ENCODE measurements at places on chromosomes 13 and 19.
A peak's percentile ranks its signal among the peaks of the same experiment; 100 is the strongest.

DNA sequence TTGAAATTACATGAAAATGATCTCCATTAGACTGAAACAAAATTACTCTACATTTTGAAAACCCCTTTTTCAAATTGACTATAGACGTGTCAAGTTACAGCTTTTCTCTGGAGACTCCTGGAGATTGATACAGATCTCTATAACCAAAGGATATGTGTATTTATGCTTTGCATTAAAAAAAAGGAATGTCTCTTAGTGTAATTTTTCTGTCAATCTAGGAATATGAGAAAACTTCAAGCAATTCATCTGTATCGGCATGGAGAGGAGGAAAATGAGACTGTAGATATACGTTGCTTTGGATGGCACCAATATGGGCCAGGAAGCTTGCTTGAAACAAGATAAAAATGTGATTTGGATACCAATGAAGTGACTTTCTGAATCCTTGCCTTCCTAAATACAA, 286.6 kb downstream of the PCDH9 start:
- no peak for DNase-seq

DNA sequence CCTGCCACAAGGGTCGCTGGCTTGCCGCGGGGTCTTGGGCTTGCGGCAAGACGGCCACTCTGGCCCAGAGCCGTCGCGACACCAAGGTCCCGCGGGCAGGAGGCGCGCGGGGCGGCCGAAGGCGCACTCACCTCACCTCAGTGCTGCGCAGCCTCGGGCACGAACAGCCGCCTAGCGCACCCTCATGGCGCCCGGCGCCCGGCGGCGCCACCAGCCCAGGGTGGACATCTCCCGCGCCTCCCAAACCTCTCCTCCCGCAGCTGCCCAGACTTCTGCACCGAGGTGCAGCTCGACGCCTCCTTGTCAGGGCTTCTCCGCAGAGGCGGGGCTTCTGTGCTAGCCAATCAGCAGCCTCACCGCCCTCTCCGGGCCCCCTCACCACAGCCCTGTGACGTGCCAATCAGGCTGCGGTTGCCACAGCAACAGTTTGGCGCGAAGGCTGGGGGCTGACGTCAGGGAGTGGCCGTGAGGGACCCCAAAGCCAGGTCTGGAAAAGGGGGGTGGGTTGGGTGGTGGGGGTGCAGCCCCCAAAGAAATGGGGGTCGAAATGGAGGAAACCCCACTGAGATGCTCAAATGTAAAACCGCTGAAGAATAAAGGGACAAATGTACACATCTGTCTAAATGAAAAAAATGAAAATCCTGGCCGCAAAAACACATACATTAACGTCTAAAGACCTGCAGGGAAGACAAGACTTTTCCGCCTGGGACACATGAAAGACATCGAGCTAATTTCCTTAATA, at the start of the genes PEG3 and ZIM2:
Gene PEG3 (minus strand): TSS at position 276 of the 742 bp plus-strand sequence. CDS start 16,071 bp downstream, outside the sequence.
Gene ZIM2 (minus strand): TSS at position 276 of the 742 bp plus-strand sequence. CDS start 16,449 bp downstream, outside the sequence.
- no peak for DNase-seq

DNA sequence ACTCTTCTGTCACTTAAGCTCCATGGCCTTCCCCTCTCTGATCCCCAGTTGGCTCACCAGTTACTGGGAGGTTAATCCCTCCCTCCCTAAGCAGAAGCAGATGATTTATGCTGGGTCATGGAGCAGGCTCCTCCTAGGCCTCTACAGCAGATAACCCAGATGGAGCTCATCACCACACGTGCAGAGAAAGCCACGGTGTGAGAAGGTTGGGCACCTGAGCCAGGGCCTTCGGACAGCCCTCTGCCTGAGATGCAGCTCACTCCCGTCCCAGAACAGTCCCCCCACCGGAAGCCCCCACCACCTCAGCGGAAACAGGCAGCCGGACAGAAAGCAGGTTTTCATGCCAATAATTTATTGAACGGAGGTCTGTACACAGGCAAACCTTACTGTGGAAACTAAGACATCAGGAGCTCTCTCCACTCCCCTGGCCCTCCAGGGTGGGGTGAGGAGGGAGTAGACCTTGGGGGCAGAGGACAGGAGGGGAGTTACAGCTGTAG, 9.8 kb downstream of the ZNF526 start:
- no peak for DNase-seq

DNA sequence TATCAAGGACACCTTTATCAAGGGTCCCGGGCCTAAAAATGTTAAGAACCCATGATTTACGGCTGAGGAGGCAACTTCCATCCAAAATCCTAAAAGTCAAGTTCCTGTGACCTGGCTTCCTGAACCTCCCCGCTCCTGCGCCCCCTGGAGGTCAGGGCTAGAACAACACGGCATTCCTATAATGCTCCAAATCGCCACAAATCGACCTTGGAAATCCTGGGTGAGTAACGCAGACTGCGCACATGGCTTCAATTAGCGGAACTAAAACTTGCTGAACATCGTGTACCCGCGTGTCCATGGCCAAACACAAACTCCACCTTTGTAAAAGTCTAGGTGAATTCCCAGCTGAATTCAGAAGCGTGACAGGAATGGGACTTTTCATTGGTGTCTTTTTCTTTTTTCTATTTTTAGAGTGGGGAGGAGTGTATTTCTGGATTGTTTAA, 4.3 kb upstream of the C5AR1 start:
- peak; percentile 77 for DNase-seq

DNA sequence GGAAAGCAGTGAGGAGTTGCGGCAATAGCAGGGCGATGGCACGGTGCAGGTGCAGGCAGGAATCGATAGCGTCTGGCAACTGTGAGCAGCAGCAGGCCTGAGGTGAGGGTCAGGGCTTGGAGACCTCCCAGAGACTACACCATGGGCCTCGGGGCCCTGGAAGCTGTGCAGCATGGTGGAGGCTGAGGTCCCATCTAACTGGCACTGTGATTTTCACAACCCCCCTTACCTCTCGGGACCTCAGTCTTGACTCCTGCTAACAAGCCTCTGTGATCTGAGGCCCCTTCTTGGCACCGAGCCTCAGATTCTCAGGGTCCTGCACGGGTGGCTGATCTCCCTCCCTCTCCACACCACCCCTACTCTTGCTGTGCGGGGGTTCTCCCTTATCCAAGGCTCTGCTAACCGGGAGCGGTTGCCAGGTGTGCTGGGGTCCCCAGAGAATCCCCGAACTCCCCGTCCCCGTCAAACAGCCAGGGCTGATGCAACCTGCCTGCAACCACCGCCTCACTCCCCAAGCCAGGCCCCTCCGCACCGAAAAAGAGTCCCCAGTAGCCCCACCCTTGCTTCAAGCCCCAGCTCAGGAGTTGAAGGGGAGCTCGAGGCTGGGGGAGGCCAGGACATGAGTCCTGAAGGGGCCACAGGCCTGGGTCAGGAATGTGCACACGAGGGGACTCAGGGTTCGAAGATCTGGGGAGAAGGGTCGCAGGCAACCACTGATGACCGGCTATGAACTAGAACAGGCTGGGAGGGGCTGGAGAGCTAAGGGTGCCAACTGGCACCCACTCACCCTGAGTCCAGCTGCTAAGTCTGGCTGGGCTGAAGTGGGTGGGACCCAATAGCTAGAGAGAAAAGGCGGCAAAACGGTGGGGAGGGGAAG, 4.8 kb upstream of the ATF5 start:
- no peak for DNase-seq

DNA sequence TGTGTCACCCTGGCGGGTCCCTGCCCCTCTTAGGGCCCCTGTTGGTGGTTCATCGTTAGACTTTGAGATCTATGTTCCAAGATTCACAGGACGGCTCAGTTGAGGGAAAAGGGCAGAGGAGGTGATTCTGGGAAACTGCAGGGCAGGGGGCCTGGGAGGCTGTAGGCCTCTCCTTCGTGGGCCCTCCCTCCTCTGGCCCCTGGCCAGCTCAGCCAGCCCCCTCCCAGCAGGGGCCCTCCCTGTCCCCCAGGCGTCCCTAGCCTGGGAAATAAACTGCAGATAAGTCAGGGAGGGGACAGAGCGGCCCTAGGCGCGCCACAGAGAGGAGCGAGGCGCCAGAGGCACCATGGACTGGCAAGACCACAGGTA, 6.5 kb downstream of the HIF3A start:
- no peak for DNase-seq

- DNase-seq, result no peak
Observed at GRCh38 chr13:73578251-73578875, 519.6 kb downstream of the KLF5 start.

DNA sequence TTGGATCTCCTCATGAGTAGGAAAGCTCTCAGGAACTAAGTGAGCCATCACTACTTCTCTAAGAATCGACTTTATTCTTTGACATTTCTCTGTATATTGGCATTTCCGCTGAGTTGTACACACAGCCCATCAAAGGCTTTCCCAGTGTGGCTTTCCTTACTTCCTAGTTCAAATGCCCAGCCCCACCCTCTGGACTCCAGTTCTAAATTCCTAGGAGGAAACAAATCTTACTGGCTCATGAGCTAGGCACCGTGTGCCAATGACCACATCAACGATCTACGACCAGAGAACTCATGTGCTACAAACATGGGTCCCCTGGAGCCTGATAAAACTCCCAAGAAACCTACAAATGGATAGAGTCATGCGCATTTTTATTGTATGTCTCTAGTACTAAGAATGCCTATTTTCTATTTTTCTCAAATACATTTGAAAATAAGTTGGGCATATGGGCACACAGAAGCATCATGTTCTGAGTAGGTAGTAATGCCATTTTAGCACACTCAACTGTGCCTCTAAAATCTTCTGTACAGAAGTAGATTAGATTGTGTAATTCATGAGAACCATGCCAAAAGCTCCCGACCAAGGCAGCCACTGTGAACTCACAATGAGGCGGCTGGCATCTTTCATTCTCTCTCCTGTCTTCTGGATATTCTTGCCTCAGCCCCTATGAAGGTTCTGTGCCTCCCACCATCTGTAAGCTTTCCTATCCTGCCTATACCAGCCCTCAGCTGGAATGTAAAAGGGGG, 10.5 kb upstream of the RAP2A start:
- DNase-seq, result no peak

DNA sequence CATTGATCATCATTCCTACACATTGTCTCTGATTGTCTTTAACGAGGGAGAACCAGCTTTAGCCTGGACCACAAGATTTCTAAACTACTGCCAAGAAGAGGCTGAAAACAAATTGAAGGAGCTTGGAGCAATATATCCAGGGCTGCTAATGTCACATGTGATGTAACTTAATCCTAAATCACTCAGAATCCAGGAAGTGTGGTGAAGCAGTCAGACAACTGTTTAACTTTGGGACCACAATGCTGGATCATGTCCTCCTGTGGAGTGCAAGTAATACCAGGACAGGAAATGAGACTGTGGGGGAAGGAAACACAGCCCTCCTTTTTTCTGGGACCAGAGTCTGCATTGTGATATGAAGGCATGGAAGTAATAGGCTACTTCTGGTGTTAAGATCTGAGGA, 430.2 kb downstream of the KCTD12 start:
- DNase-seq, result no peak

GRCh38 chr13:78594456-78594975, 8.8 kb downstream of the POU4F1 start:
- DNase-seq, result no peak

All from HTR-8/SVneo (cell line).